ENCODE measurements at places on chromosomes 6 and 20. TPM values are rescaled to one million over a fixed set of nuclear protein-coding genes. Genes with fewer than 3 reads are reported as not detected.

The CPNE5 gene
- total RNA-seq = 1.1 TPM

- H3K27ac ChIP-seq = no peak overlapping the region
- H3K36me3 ChIP-seq = no peaks in the 10 kb centered on the region
- no peak for DNase-seq
- no peaks in the 10 kb centered on the region for H3K4me1 ChIP-seq
- peaks cover 6% of the 10 kb centered on the region for H3K27me3 ChIP-seq
- no peak overlapping the region for H3K4me3 ChIP-seq
Measured at GRCh38 chr6:105726902-105727655, 324.2 kb upstream of the PREP start.

DNA sequence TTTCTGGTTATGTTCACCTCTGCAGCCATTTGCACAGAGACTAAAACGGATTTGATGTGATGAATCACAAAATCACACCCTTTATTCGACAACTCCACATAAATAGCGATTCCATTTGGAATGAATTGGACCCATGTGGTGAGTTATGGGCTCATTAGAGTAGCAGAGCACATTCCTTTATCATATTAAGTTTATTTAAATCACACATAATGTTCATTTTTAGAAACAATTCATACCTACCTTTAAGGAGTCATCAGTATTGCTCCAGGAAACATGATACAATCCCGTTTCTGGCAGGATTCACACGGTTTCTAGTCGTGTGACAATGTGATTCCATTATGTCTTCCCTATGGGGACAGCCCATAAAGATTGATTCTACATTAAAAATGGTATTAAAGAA, 303.5 kb downstream of the CDH4 start:
- no peak overlapping the region for H3K27ac ChIP-seq
- DNase-seq = no peak
- H3K4me1 ChIP-seq = no peaks in the 10 kb centered on the region

DNA sequence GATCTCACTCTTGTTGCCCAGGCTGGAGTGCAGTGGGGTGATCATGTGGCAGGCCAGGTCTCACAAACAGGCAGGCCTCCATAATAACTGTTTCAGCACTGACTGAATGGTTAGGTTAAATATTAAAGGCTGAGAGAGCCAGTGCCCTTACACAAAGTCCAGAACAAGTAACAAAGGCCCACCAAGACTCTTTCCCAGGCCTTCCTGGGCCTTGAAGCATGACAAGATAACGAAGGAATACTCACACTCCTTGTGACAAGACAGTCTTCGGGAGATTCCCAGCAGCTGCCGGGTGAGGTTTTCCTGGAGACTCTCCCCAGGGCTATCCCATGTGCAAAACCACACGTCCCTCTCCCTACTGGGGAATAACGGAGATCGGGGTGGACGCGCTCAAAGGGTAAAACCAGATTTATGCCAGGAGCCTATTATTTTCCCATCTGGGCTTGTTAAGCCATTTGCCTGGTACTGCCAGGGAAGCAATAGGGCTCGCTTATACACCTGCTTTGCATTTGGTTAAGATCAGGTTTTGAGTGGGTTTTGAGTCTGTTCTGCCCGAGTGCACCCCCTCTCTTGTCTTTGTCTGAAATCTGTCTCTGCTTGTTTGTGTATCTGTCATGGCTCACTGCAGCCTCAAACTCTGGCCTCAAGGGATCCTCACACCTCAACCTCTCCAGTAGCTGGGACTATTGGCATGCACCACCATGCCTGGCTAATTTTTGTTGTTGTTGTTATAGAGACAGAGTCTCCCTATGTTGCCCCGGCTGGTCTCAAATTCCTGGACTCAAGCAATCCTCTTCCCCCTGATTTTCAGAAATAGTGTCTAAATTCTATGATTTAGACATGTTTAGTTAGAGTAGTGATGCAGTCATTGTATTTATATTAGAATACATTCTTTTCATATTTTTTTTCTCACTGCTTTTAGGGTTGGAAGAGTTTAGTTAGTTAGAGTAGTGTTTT, 1.4 kb upstream of the ENPP3 start:
- no peaks in the 10 kb centered on the region for H3K27me3 ChIP-seq
- H3K27ac ChIP-seq = no peak overlapping the region
- no peak overlapping the region for H3K4me3 ChIP-seq
- H3K4me1 ChIP-seq = no peaks in the 10 kb centered on the region
- DNase-seq = no peak
- H3K36me3 ChIP-seq = no peaks in the 10 kb centered on the region

The MOG gene
- total RNA-seq = not detected

The NR2E1 gene
- total RNA-seq = not detected

GRCh38 chr6:157861184-157861583, 38.1 kb downstream of the SNX9 start:
- H3K27ac ChIP-seq = no peak overlapping the region
- H3K4me1 ChIP-seq = peaks cover 71% of the 10 kb centered on the region
- H3K27me3 ChIP-seq = no peaks in the 10 kb centered on the region
- DNase-seq = no peak
- no peak overlapping the region for H3K4me3 ChIP-seq

DNA sequence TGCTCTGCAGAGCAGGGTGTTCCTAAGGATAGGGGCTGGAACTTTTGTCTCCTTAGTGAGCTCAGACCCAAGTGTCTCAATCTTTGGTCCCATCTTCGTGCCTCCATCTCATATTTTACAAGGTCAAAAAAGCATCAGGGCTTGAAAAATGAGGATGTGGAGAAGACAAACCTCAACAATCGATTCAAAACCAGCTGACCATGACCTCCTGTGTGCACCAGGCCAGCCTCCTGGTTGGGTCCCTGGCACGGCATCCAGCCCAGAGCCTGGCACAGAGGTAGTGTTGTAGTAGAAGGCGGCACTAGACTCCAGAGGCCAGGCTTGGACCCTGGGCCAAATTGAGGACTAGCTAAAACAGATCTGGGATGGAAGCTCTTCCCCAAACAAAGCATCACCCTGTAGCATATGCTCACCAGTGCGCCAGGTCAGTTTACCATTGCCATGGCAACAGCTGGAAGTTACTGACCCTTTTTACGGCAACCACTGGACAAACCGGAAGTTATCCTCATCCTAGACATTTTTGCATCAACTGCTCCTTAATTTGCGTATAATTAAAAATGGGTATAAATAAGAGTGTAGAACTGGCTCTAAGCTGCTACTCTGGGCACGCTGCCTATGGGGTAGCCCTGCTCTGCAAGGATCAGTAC, 69.3 kb upstream of the BLCAP start:
- DNase-seq = no peak
- peaks cover 28% of the 10 kb centered on the region for H3K27me3 ChIP-seq
- no peaks in the 10 kb centered on the region for H3K36me3 ChIP-seq
- H3K27ac ChIP-seq = no peak overlapping the region

The PRDM13 gene
- total RNA-seq = not detected

DNA sequence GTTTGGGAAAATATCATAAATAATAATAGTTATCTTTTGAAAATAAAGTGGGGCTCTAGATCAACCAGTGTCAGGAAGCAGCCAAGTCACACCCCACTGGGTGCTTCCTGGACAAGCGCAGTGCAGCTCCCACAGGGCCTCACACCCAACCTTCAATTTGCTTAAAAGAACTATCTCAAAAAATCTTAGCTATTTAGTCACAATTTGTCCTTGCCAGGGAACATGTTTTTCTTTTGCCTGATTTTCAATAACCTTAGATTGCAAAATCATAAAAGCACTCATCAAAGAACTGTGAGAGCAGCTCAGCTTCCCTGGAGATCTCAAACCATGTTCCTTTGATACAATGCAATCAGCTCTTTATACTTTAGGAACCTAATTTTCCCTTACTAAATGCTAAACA, 1.6 kb upstream of the NCOA7 start:
- DNase-seq = no peak
- H3K4me1 ChIP-seq = peaks cover 46% of the 10 kb centered on the region
- H3K27me3 ChIP-seq = no peaks in the 10 kb centered on the region
- H3K36me3 ChIP-seq = peaks cover 27% of the 10 kb centered on the region

The PAK5 gene
- not detected for total RNA-seq

DNA sequence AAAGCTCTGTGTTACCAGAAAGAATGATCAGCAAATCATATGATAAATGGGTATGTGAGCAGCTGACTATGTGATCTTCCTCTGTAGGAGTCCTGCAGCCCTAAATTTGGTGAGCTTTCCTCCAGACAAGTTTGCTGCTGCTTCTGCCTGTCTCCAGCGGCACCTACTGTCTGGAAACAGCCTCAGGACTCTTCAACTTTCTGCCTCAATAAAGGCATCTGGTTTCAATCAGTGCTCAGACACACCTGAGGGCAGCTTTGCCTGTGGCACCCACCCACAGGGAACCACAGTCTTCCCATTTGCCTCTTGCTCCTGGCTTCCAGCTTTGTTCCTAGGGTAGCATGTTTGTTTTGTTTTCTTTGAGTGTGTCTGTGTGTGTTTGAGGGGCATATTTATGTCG, 727.9 kb upstream of the MAN1A1 start:
- H3K36me3 ChIP-seq = no peaks in the 10 kb centered on the region
- H3K4me3 ChIP-seq = no peak overlapping the region
- peaks cover 2% of the 10 kb centered on the region for H3K27me3 ChIP-seq
- no peaks in the 10 kb centered on the region for H3K4me1 ChIP-seq

DNA sequence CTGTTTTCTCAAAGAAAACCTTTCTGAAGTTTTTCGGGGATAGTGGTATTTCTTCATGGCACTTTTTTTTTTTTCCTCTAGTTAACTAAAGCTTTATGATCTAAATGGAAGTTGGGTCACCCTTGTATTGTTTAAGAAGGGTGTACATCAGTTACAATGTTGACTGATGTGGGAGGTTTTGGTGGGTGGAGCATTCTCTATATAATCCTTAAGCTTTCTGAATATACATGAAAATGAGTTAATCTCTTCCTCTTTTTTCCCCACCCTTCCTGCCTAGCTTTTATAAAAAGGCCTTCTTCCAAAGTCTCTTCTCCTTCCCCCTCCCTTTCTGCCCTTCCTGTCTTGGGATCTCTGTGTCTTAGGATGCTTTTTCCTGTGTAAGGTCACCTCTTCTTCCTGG, 47.2 kb downstream of the DHX35 start:
- no peak overlapping the region for H3K4me3 ChIP-seq
- H3K27me3 ChIP-seq = no peaks in the 10 kb centered on the region
- H3K4me1 ChIP-seq = peaks cover 13% of the 10 kb centered on the region
- no peak for DNase-seq

The HTR1E gene
- not detected for total RNA-seq

The CCN5 gene
- not detected for total RNA-seq

The DYNLT1 gene
- 118 TPM for total RNA-seq
